RKO (cell line): ENCODE measurements at places on chromosomes 16 and 17.

- no peak for DNase-seq
These were observed 202.5 kb downstream of the CDH13 start for GRCh38 chr16:82829301-82829700.

DNA sequence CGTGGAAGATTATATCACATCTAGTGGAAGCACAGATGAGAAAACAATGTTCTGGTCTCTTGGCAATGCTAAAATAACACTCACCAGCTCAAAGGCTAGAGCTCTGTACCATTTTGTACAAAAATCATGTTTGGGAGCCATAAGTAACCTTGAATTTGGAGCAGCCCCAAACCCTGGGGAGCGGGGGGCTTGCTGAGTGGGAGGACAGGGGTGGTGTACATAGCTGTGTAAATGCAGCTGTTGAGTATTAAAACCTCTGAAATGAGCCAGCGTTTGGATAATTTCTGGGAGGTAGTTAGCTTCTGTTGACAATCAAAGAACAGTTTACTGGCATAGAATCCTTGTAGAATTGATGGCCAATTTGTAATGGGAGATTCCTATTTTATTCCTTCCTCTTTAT lies 4.3 kb downstream of the MYH8 start:
- DNase-seq = no peak

- no peak for DNase-seq
These were observed 2.7 kb upstream of the ZC3H7A start for GRCh38 chr16:11799509-11800381.

- DNase-seq = no peak
These were observed 204.5 kb upstream of the CDH8 start for GRCh38 chr16:62240722-62241121.

DNA sequence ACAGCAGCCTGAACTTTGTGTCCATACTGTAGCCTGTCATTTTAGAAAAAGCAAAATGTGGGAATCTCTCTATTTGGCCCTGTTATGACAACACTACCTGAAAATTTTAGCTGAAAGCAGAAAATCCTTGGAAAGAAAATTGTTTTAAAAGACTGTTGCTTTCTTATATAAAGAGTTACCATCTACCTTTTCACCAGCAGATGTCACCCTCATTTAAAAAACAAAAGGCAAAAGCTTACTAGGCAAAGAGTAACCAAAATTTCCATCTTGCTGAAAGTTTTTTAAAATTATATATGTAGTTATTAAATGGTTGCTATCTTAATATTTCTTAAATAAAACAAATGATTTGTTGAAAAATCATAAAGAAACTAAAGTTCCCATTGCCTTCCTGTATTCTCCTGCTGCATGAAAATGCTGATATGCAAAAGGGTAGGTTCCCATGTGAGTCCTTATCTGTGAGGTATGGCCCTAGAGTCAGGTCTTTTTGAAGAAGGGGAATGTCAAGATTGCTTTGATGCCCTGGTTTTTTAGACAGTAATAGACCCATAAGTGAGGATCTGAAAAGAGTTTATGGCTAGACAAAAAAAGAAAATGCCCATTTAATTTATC lies 61.0 kb downstream of the TNRC6C start:
- peak; percentile 59 for DNase-seq

DNA sequence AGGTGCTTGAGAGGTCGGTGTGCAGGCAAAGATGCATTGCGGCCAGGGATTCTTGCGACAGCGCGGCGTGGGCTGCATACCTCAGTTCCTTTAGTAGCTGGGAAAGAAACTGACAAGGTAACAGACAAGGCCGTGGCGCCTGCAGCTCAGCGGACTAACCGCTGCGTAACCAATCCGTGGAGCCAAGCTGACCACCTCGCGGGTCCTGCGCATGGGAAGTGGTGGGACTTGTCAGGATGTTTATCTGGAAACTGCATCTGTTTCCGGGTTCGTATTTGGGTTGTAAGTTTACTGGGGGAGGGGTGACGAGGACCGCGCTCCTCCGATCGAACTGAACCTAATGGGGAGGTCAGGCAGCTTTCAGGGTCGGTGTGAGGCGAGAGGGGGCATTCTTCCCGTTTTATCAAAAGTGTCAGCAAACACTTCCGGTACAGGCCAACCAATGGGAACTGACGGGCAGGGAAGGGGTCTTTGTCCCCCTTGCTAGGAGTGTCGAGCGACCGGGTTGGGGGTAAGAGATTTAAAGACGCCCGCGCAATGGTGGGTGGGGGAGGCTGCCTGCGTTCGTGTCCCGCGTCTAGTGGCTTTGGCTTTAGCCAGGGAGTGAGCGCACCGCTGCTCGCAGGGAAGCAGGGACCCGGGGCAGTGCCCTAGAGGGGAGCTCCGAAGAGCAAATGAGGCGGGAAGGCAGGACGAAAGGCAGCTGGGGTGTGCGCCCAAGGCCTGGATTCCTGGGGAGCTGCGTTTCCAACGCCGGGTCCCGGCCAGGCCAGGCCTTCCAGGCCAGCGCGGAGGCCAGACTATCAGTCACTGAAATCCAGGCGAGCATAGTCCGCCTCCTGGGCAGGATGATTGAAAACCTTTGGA lies 7.0 kb downstream of the IRX6 start:
- no peak for DNase-seq

DNA sequence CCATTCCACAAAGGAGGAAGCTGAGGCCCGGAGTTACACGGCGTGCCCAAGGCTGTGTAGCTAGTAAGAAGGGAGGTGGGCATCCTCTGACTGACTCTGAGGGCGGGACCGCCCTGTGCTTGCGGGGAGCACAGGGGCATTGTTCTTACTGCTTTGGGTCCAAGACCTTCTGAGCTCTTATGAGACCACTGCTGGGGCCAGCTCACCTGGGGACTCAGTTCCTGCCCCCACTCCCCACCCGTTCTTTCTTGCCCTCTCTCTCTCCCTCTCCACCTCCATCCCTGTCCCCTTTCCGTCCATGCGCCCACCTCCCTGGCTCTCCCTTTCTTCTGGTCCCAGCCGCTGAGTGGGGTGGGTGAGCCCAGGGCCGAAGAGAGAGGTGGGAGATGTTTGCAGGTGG lies 19.6 kb downstream of the CCR7 start:
- no peak for DNase-seq

DNA sequence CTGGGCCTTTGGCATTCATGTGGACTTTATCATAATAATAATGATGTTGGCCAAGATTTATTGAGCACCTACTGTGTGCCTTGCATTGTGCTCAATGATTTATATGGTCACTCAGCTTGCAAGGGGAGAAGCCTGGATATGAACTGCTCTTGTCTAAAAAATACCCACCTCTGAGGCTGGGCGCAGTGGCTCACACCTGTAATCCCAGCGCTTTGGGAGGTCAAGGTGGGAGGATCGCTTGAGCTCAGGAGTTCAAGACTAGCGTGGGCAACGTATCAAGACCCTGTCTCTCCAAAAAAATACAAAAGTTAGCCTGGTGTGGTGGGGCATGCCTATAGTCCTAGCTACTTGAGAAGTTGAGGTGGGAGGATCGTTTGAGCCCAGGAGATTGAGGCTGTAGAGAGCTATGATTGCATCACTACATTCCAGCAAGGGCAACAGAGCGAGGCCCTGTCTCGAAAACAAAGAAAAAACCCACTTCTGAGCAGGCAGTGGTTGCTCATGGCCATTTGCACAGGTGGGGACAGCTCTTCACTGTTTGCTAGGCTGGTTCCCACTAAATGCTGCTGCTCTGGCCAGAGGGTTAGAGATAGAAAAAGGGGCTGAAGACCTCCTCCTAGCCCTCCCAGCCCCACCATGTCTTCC lies 4.3 kb upstream of the ADGRG1 start:
- no peak for DNase-seq

DNA sequence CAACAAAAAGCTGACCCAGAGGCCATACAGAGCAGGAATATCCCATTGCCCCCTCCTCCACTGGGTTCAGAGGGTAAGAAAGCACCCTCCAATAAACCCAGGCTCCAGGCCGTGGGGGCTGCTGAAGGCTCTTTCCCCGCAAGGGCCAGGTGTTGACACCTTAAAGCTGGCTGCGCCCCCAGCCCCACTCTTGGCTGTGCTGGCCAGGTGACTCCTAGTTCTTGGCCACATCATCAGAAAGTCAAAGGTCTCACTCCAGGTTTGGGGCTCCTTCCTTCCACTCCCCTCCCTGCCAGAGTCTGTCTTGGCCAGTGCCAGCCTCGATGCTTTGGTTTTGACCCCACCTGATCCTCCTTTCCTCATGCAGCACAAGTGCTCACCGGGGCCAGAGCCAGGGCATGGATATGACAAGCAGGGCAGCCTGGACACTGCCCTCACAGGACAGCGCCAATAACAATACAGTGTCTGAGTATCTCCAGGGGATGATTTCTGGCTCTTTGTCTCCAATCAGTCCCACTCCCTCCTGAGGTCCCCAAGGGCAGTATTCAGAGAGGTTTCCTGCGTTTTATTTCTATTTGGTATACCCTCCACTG lies 8.2 kb downstream of the SLC46A1 start:
- DNase-seq = no peak

DNA sequence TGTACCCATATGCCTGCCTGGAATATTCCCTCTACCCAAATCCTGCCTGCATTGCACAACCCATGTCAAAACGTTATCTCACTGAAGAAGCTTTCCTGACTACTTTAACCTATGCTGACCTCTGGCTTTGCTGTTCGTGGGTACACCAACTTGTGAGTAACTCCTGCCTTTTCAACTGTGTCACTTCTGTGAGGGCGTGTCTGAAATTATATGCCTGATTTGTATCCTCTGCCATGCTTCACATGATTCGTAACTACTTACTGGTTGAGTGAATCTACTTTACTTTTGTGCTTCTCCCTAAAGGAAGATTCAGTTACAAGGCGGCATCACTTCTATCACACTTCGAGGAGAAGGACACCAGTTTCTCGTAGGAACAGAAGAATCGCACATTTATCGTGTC lies 33.3 kb upstream of the USP43 start:
- DNase-seq = peak; percentile 15

- no peak for DNase-seq
These were observed 6.7 kb upstream of the LPO start for GRCh38 chr17:58231641-58232040.

GRCh38 chr17:40914075-40914855 lies 23.2 kb downstream of the KRT23 start:
- DNase-seq = no peak

GRCh38 chr17:50697062-50697461 lies 10.7 kb downstream of the ANKRD40 start:
- DNase-seq = no peak

DNA sequence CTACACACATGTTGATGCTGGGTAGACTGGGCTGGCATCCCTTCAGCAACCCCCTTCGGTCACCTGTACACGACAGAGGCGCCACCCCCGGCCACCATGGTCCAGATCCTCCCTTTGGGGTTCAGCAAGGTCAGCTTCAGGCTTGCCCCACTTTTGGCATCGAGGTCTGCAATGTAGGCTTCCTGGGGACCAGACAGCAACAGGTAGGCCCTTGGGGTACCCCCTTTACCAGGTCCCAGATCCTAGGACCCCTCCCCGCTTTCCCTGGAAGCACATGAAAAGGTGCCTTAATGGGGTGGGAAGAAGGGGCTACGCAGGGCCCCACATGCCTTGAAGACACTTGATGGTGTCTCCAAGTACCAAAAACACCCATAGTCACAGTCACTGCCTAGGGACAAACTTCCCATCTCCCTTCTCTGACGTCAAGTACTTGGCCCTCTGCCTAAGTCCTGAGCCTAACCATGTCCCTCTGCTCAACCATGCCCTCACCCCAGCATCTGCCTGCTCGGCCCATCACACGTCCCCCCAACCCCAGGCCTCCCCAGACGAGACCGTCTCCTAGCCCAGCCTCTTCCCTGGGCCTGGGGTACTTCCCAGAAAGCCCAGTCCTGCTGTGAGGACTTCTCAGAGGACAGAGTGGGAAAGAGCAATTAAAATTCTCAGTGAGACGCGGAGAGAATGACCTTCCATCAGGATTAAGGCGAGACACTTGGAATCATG lies 12.1 kb downstream of the ACLY start:
- DNase-seq = no peak

GRCh38 chr17:79393358-79394052 lies 217.3 kb downstream of the RBFOX3 start:
- peak; percentile 67 for DNase-seq

DNA sequence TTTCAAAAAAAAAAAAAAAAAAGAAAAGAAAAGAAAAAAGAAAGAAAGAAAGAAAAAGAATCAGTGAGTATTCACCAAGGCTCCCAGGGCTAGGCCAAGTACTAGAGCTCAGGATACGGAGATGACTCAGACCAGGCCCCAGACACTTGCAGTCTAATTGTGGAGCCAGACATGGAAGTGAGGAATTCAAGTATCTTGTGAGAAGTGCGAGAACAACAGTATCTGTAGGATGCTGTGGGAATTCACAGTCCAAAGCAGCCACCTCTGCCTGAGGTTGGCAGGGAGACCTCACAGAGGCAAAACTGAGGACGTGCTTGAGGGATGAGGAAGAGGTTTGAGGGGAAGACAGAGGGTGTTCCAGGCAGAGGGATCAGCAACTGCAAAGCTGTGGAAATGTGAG lies 14.0 kb upstream of the ALDOA start:
- peak; percentile 70 for DNase-seq

GRCh38 chr17:33258296-33258695 lies 34.8 kb downstream of the ASIC2 start:
- no peak for DNase-seq

DNA sequence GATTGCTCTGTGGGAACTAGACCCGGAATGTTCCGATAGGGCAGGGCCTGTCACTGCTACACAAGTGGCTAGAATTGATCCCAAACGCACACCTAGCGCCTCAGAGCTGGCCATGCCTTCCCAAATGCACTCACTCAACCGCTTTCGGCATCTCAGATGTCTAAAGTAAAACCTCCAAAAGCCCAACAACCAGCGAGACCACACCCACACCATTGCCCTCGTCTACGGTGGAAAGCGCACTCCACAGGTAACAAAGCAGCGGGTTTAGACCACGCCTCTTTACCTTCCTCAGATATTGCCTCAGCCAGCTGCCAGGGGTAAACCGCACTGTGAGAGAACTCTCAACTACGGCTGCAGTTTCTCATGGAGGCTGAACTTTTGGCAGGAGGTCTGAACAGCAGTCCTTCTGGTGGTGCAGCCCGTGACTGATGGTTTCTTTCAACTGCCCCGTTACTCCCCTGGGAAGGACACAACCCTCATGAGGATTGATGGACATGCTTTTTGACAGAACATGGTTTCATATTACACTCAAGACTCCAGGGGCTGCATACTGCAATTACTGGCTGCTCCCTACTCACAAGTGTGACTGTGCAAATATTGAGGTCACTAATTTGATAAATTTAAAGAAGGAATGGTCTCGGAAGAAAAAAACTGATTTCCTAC lies 34.5 kb downstream of the USP7 start:
- DNase-seq = no peak

- DNase-seq = no peak
These were observed at the start of gene CA10 for GRCh38 chr17:52158450-52159042. CA10 (minus strand) TSS chr17:52158714.

GRCh38 chr17:9406046-9406606 lies 169.5 kb downstream of the STX8 start:
- DNase-seq = no peak

GRCh38 chr17:79576333-79576732 lies 34.5 kb downstream of the RBFOX3 start:
- DNase-seq = no peak

- no peak for DNase-seq
These were observed 24.2 kb downstream of the MAP3K3 start for GRCh38 chr17:63646488-63646806.

DNA sequence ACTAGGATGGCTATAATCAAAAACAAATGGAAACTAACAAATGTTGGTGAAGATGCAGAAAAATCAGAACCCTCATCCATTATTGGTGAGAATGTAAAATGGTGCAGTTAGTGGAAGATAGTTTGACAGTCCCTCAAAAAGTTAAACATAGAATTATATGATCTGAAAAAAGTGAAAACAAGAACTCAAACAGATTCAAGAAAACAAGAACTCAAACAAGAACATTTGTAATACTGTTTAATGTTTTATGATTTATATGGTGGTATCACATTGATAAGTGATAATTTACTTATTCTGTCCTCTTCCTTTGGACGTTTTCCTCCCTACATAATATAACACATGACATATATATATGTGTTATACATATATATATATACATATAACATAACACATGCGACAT lies 12.0 kb downstream of the USP31 start:
- no peak for DNase-seq
